ENCODE measurements at places on chromosomes 16 and 17.

DNA sequence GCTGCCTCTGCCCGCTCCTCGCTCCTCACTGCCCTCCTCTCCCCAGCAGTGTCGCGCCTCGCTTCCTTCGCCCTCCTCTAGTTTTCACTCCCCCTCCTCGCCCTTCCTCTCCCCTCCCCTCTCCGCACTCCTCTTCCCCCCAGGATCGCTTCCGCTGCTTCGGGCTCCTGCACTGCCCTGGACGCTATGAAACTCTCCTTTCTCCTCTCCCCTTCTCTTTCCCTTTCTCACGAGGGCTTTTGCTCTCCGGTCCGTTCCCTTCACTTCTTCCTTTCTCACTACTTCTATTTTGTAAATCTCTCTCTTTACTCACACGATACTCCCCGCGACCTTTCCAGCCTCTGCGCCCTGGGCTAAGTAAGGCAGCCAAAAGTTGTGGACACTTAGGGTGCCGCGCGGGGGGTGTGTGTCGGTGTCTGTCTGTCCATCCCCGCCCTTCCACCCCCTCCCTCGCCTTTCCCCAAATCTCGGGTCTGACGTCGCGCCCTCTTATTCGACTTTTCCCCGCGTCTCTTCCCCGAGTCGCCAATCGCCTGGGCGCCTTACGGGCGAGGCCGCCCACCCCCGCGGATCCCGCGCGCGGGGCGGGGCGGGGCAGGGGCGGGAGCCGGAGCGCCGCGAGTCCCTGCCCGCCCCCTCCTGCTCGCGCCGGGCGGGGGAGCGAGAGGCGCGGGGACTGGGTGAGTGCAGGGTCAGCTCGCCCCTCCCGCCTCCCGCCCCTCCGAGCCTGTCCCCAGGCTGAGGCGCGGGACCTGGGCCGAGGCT, at the start of gene IRX3:
IRX3 (minus strand) TSS at position 422 of the 765 bp plus-strand sequence. CDS start 737 bp downstream, outside the sequence.
- no peak for DNase-seq

- no peak for DNase-seq
These were observed 112.4 kb upstream of the IRX3 start for GRCh38 chr16:54398986-54399385.

- no peak for DNase-seq
These were observed 1.2 kb downstream of the MAF start for GRCh38 chr16:79599256-79599836.

DNA sequence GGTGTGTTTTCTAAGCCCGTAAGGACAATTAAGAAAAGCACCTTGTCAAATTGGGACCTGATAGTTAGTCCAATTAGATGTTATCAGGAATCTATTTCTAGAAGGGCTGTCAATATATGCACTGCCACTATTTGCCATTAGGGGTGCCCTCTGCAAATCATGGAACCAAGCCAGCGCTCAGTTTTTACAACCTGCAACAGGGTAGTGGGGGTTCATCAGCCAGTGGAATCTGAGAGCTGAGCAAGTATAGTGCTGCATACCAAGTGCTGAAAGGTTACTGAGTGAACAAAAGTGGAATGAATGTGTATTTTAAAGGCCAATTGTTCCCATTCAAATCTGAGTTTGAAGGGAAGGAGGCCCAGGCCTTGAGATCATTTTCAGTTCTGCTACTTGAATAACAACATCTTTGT, 10.4 kb downstream of the PRR11 start:
- DNase-seq, result peak; percentile 28

DNA sequence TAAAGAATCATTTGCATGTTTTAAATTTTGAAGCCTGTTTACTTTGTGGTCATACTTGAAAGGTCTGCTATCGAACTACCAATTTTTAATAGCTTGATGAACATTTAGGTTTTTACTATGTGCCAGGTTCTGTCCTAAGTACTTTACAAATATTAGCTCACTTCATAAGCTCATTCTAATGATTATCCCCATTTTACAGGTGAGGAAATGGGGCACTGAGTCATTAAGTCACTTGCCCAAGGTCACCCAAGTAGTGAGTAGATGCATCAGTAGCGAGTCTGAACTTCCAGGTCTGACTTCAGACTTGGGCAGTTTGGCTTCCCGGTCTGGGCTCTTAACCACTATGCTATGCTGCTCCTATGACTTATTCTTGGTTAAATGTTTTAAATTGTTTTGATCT, 4.0 kb downstream of the NDEL1 start:
- DNase-seq, result no peak

DNA sequence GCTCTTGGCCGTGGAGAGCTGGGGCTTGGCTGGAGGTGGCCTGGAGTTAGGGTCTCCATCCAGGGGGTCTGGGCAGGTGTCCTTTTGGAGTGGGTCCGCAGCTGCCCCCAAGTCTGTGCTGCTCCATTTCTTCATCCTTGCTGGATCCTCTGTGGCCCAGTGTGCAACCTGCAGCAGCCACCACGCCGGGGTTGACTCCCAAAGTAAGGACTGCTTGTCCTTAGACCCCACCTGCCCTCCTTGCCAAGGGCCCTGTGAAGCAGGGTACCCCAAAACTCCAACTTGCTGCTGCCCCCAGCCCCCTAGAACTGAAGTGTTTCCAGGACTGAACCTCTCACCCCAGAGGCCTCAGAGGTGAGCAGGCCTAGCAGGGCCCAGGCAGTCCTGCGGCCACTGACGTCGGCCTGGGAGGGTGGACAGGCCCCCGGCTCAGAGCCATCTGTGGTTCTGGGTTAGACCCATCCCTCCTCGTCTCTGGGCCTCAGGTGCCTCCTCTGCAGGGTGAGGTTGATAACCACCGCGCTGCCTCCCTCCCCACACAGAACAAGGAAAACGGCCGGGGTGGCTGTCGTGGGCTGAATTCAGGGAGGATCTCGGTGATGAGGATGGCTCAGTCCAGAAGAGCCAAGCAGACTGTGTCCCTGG, 16.9 kb downstream of the TRPV1 start:
- no peak for DNase-seq

GRCh38 chr16:89853306-89853993, 19.9 kb upstream of the TCF25 start:
- DNase-seq, result no peak

DNA sequence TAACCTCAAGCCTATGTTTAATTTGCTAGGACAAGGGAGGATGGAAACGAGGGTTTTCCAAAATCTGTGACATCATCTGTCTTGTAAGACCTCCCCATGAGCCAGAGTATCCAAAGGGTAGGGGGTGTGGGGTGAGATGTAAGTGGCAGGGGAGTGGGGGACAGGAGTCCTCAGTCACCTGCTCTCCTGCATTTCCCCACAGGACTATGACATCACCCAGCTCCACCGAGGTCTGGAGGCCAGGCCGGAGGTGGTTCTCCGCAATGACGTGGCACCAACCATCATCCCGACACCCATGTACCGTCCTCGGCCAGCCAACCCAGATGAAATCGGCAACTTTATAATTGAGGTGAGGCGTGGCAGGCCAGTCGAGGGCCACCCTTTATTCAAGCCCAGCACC, 41.5 kb upstream of the CDH1 start:
- DNase-seq, result no peak

GRCh38 chr17:21302711-21303425, 18.4 kb downstream of the MAP2K3 start:
- DNase-seq, result no peak

DNA sequence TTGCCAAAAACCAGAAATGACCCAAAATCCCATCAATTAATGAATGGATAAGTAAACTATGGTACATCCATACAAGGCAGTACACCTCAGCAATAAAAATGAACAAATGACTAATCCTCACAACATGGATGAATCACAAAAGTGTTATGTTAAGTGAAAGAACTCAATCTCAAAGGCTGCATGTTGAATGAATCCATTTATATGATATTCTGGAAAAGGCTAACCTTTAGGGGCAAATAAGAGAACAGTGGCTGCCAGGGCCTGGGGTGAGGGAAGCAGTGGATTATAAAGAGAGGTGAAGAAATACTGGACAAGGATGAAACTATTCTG, 46.1 kb upstream of the MSI2 start:
- no peak for DNase-seq

DNA sequence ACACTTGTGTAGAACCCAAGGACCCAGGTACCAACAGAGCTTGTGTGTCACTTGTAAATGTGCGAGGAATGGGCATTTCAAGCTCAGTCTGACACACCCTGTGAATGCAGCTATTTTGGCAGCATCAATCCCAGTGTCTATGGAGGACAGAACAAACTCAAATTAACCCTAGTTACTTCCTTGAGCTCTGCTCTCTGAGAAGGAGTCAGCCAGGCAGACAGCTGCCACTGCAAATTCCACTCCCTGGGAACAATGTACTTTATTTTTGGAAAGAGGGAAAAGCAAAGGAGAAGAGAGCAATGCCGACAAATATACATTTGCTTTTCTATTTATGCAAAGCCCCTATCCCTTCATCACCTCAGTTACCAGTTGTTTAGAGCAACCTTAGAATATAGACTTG, 48.4 kb upstream of the NOG start:
- no peak for DNase-seq

DNA sequence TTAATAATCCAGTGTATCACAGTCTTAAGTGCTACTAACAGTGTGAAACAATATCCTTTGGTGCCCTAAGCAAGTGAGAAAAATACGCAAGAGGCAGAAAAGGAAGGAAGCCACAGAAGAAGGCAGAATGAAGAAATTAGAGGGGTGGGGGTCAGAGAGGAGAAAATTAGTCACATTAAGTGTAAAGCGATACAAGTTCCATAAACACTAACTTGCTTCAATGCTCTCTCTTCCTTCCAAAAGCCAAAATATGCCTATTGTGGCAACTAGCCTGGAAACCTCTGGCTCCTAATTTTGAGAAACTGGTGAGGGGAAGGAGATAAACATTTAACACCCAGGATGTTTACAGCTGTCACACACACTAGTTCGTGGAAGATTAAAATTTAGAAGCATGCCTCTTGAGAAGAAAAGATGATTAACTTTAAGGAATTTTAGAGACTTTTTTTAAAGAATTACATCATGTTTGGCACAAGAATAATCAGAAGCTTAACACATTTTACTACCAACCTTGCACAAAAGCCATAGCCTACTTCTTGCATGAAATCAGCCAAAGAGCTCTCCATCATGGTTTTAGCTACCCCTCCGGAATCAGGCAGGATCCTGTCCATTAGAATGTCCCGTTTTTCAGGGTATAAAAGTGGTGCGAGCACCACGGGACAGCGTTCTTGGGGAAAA, 44.7 kb downstream of the CNOT1 start:
- DNase-seq, result no peak

DNA sequence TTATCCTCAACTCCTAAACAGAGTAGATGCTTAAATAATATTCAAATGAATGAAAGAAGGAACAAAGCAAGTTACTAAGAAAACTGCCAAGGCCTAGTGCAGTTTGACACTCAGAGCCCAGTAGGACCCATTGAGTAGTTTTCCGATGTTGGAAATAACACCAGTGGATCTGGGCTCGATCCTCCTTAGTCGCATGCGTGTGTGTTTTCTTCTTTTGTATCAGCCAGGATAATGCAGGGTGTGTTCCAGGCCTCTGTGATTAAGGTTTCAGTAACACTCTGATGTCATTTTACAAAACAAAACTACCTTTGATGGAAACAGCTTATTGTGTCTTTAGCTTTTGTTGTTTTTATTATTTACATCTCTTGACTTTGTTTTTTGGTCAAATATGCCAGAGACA, 24.5 kb downstream of the KSR1 start:
- DNase-seq, result no peak

- no peak for DNase-seq
These were observed 12.8 kb downstream of the CRISPLD2 start for GRCh38 chr16:84832488-84833143.

DNA sequence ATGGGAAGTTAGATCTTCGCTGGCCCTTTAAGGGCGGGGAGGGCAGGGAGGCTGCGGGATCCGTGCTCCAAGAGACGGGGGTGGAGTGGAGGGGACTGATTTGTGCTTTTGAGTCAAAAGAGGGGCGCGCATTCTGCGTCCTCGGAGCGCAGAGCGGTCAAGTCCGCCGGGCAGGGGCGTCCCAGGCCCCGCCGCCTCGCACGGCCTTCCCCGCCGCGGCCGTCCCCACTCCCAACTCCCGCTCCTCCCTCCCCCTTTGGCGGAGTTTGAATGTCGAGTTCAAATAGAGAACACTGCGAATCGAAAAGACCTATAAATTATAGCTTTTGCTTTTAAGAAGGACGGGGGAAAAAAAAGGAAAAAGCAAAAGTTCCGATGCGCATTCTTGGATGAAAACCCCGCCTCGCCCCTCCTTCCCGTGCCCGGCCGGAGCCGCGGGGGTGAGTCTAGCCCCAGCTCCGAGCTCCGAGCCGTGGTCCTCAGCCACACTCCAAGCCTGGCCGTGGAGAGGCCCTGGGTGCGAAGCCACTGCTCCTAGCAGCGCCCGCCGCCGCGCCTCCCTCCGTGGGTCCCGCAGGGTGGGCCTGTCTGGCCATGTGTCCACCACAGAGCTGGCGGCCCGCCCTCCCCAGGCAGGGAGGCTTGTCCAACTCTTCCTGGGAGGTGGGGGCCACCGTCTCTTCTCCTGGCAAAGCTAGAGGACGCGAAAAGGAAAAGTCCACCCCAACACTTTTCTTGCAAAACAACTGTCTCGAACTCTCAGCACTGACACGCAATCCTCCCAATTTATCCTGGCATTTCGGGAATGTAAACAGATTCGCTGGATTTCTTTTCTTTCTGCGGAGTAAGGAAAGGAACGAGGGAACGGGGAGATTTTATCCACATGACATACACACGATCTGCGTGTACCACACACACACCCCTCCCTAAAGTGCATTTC, 3.6 kb downstream of the CBX8 start:
- DNase-seq, result no peak

DNA sequence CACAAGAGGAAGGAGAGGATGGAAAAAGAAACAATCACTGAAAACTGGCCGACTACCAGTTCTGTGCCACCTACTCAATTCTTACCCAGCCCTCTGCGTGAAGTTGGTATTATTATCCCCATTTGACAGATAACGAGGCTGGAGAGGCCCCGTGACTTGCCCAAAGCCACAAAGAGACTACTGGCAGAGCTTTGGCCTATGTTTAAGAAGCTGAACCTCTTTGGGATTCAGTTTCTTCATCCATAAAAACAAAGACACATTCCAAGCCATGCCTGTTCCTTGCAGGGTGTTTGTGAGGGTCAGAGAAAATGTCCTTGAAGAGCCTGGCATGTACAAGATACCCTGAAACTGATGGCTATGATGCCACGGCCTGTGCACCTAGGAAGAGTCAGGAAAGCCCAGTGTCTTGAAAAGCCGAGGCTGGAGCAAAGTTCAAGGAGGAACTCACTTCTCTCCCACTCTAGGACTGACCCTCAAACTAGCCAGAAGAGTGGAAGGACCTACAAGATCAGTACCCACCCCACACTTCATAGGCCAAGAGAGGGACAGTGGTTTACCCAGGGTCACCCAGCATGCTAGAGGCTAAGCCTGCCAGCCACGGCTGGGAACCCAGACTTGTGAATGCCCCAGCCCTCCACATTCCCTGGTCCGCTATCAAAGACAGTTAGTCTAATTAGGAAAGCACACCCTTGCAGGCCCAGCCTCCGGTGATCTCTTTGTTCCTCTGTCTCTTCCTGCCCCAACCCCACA, 1.6 kb upstream of the ACSF2 start:
- no peak for DNase-seq

DNA sequence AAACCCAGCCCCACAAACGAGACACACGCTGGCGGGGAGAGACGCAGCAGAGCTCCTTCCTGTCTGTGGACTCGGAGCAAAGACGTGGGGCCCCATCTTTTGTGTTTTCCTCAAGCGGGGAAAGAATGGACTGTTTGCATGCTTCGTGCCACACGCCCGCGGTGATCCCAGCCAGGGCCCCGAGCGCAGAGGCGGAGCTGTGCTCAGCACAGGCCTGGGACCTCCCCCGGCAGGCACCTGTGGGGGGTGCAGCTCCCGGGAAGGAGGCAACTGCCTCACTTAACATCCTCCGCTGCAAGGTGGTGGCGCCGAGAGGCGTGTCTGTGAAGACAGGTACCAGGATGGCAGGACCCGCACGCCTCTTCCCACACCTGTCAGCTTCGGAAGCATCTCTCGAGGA, 19.1 kb downstream of the TRARG1 start:
- peak; percentile 55 for DNase-seq

GRCh38 chr17:75031972-75032719, 14.6 kb downstream of the ATP5PD start:
- DNase-seq, result peak; percentile 59
